NCI-H1436 (cell line): ENCODE measurements at places on chromosomes 13 and 19.

GRCh38 chr19:2035590-2035991, 15.5 kb downstream of the MKNK2 start:
- DNase-seq: no peak

DNA sequence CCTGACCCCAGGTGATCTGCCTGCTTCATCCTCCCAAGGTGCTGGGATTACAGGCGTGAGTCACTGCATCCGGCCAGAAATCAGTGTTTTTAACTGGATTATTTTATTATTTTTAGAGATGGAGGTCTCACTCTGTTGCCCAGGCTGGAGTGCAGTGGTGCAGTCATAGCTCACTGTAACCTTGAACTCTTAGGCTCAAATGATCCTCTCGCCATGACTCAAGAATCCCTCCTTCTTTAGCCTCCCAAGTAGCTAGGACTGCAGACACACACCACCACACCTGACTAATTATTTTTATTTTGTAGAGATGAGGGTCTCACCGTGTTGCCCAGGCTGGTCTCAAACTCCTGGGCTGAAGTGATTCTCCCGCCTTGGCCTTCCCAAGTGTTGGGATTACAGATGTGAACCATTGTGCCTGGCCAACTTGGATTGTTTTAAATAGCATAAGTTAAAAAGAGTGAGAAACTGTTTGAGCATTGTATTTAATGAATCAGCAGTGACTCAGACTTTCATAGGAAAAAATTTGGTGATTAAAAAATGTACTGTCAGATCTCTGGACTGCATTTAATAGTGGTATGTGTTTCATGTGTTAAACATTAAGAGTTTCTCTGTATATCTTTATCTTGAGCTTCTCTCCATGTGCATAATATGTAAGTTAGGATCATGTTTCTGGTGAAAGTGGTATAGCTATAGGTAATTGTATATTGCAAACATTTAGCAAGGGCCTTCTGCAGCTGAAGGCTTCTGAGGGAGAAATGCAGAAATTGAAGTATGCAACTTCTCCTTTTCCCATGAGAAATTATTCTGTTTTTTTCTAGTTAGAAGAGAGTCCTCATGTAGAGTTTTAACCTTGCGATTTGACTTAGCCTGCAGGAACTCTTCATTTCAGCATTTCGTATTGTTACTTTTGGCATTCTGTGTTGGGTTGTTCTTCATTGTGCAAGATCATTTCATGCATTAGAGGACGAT, 121.2 kb downstream of the PCCA start:
- DNase-seq: no peak

DNA sequence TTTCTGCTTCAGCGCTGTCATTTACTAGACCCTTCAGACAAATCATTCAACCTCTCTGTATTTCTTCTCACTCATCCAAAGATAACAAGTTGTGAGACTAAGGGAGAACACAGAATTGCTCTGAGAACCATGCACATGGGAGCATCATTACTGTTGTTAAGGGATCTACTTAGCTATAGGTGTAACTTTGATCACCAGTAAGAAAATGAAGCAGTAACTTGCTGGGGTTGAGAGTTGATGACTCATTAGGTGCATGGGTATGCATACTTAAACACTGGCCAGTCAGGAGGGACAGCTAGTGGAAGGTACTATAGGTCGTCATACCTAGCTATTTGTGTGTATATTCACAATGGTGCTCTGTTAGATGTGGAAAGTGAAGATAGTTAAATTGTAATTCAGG, 61.5 kb downstream of the B3GLCT start:
- DNase-seq: no peak

DNA sequence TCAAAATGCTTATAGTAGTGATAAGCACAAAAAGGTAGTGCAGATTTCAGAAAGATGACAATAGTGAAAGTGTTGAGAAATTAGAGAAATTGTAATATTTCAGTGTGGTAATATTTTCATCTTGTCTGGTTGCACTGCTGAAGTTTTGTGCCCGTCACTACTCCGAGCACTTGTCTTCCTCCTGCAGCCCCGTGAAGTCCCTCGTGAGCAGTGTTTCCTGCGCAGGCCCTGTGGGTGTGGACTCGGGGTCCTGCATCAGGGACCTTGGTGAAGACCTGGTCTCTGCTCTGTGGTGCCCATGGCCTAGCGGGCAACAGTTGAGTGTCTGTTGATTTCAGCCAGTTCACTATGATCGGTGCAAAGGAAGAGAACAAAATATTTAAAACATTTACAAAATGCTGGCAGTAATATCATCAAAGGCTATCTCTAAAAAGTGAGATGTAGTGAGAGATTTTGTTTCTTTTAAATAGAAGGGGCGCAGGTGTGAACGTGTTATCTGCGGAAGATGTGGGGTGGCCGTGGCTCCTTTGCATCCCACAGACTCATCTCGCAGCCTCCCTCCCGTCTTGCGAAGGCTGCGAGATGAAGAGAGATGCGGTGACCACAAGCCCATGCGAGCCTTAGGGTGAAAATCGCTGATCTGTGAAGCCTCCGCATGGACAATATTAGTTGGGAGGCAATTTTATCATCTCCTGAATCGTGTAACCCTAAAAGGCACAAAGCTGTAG, 27.7 kb upstream of the DCUN1D2 start:
- DNase-seq: no peak

DNA sequence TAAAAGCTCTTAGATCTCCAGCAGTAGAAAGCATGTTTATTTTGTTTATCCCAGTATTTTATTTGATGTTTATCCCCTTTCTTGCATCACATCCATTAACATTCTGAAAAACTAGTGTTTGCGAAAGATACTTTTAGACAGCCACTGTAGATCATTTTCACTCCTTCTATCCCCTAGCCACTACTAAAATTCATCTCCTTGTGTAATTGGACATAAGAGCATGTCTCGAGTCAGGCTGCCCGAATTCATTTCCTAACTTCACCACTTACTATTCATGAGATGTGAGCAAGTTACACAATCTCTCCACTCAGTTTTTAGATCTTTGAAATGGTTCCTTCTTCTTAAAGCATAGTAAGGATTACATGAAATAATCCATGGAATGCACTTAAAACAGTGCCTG, 514.0 kb downstream of the KLF5 start:
- DNase-seq: no peak

GRCh38 chr19:2627855-2628254, 74.6 kb downstream of the GNG7 start:
- DNase-seq: no peak

- no peak for DNase-seq
These were observed 20.6 kb downstream of the LRRC63 start for GRCh38 chr13:46232281-46232680.

DNA sequence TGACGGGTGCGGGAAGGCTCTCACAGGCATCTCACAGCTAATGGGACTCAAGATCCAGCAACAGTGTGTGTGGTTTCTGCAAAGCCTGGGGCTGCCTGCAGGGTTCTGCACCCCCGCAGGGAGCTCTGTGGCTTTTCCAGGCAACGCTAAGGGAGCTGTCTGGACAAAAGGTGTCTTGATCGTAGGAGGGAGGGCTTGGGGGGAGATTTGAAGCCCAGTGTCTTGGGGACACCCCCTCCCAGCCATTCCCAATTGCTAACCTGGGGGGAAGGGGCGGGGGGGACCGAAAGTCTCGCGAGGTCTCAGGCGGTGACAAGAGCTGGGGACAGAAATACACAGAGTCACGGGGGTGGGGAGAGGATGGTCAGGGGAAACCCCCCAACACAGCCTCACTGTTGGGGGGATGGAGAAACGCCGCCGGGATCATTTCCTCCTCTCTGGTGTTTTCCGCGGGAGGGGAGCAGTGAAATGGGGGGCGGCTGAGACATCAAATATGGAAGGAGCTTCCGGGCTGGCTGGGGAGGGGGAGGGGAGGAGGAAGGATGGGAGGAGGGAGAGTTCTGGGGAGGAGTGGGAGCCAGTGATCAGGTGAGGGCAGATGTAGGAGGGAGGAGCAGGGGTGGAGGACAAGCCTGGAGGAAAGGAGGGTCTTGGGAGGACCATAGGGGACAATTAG, 13.3 kb downstream of the KCNC3 start:
- DNase-seq: peak; percentile 81

DNA sequence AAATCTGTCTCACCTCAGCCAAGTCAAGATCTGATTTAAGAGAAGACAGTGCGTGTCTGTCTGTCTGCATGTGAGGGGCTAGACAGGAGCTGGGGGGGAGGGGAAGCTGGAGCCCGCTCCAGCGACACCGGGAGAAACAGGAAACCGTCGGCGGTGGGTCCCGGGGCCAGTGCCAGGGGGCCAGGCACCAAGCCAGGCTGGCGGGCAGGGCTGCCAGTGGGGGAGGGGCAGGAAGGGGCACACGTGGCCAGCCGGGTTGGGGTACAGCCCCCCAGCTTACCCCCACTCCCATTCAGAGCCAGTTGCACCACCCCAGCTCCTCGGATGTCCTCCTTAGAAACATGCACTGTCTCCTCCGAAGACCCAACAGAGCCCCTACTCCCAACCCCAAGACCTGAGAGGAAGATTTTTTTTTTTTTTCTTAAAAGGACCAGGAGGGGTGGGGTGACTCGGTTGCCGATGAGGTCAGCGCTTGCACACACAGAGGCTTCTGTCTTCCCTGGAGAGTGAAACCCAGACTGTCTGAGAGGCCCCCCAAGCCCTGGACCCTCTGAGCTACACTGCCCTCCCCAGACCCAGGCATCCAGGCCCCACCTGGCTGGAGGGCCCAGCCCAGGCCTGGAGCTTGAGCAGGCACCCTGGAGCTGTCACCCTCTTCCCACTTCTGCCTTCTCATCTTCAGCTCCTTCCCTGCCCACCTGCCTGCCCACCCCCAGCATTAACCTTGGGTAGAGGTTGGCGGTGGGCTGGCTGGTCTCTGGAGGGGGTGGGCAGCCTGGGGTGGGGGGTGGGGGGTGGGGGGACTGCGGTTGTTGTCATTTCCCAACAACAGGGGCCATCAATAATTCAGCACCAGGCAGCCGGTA, 4.0 kb downstream of the ERF start:
- DNase-seq: no peak

DNA sequence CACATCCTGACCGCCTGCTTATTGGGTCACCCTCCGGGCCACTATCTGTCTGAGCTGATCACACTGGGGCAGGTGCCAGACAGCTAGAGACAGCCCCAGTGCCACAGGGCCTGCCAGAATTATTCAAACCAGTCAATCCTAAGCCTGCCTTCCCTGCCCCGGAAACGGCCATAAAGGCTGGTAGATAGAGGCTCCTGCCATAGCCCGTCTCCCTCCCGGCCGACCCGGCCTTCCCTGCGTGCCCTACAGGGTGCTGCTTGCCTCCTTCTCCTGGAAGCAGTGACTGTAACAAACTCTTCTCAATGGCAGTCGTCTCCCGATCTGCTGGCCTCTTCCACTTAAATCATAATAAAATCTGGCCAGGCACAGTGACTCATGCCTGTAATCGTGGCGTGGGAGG, 158.6 kb upstream of the SOX1 start:
- no peak for DNase-seq

DNA sequence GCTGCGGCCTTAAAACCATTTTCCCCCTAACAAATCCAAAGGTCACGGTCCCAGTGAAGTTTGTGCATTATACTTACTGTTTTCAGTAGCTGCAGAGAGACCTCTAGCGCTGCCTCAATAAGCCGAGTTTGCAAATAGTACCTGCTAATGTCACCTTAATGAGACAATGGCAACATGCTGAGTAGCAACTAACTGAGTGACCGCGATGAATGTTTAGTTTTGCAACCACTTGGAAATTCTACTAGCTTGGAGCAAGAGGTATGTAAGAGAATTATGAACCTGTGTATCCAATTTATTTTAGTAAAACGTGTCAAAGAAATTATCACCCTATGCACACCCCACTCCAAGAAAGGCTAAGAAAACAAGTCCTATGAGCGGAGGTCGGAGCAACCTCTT, 1.2 kb downstream of the KPNA3 start:
- no peak for DNase-seq

- DNase-seq: no peak
These were observed 2.0 kb downstream of the LENG9 start for GRCh38 chr19:54461613-54462012.

- no peak for DNase-seq
These were observed 8.3 kb upstream of the DZIP1 start for GRCh38 chr13:95652821-95653220.

DNA sequence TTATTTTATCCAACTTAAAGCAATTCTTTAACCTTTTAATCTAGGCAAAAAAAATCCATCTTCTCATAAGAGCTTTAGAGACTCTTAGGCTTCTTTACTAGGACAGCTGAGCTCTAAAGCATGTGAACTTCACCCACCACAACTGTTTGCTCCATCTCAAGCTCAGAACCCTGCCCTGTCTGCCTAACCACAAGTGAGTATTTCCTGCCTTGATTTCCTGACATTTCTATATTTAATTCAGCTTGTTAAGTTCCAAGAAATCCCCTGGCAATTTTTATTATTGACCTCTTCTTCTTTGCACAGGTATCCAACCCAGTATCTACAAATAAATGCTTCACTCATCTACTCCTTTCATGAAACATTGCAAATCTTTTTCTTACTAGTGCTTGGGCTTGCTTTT, 21.1 kb upstream of the CEACAM21 start:
- DNase-seq: no peak

DNA sequence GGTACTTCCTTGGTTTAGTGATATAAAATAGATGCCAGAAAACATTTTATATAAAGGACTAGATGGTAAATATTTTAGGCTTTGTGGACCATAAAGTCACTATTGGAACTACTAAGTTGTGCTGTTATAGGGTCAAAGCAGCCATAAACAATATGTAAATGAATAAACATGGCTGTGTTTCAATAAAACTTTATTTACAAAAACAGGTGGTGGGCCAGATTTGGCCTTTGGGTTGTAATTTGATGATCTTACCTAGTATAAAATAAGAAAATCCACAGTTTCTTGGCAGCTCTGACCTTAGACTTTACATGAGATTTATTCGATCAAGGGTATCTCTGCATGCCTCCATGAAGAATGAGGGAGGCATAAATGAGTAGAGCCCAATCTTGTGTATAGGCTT, 232.0 kb upstream of the PCDH9 start:
- no peak for DNase-seq

DNA sequence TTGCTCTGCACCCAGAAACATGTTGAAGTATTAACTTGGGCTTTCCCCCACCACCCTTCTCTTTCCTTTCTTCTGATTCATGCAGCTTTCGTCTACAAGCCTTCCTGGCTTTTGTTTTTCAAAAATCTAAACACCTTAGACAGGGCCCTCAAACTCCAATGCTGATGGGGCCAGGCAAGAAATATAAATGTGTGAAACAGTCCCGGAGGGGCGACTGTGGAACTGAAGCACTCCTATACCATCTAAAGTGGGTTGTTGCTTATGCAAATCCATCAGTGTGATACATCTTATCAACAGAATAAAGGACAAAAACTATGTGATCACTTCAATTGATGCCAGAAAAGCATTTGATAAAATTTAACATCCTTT, 6.1 kb downstream of the FCGBP start:
- DNase-seq: no peak

DNA sequence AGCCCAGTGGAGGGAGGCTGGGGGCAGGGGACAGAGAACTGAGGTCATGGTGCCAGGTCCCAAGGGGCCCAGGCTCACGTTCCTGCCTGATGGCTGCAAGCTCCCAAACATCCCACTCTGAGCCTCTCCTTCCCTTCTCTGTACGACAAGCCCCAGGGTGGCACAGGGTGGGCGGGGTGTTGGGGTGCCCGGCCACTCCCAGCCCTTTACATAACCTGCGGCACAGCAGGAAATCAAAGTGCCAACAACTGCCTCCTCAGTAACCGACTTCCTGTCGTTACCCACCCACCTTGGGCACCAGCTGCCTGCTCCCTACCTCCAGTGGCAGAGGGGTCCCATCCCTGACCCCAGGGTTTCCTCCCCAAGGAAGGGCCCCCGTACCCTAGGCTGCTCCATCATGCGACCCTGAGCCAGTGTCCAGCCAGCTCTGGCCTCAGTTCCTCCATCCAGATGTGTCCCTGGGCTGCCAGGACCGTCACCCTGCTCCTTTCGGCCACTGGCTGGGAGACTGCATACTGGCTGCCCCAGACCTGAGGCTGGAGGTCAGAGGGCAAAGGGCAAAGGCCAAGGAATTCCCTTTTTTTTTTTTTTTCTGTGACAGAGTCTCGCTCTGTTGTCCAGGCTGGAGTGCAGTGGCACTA, 27.7 kb upstream of the NFIC start:
- DNase-seq: no peak
